Stimulated activated CD8-positive, alpha-beta memory T cell treated with anti-CD3 and anti-CD28 coated beads, Interleukin-7, amount 100 ng/mL, for 1 hour (primary cell): ENCODE measurements at places on chromosomes 2 and 18.

- DNase-seq, result no peak
These were observed 22.5 kb downstream of the SRSF7 start for GRCh38 chr2:38728694-38729093.

DNA sequence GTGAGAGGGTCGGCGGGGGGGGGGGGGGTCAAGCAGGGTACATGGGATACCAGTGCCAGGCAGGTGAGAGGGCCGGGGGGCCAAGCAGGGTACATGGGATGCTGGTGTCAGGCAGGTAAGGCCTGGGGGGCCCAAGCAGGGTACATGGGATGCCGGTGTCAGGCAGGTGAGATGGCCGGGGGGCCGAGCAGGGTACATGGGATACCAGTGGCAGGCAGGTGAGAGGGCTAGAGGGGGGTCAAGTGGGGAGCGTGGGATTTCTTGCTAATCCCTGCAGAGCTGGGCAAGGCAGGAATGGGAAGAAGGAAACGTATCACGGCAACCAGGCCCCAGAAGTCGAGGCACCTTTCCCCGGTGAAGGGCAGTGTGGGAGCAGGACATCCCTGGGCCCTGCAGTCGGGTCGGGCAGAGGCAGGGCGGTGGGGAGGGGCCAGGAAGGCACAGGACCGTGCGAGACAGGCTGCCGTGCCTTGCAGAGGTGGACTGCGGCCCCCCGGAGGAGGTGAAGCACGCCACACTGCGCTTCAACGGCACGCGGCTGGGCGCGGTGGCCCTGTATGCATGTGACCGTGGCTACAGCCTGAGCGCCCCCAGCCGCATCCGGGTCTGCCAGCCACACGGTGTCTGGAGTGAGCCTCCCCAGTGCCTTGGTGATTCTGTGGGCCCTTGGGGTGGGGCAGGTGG, 49.3 kb downstream of the MTERF4 start:
- DNase-seq, result no peak

GRCh38 chr2:46481198-46482193, 2.1 kb downstream of the TMEM247 start:
- DNase-seq, result no peak

DNA sequence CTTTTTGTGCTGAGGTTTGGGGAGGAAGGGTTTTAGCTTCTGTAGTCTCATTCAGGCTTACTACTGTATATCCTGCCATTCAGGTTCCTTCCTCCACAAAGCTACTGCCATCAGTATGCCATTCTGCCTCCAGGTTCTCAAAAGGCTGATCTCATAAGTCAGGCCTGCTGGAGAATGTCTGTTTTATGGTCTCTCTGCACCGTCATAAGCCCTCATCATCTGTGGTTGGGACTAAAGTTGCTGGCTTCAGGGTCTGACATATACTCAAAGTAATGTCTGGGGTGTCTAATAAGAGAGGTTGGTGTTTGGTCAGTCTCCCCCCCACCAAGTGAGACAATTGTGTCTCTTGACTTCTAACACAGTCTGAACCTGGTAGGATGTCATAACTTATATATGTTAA, 36.2 kb upstream of the CCBE1 start:
- DNase-seq, result no peak

DNA sequence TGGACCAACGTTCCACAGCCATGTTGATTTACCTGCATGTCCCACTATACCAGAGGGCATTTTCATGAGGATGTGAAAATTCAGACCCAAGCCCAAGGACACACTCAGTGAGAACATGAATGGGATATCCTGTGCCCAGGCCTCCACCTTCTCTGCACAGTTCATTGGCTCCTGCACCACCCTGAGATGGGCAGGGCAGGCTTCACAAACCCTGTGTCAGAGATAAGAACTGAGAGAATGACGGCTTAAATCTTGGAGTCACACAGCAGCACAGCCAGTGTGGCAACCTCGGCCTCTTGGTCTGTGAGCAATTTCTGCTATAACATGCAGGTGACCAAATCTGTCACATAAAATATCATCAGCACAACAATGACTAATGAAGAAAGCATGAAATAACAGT, 71.9 kb downstream of the UXS1 start:
- no peak for DNase-seq

GRCh38 chr2:73232403-73233153, 461 bp downstream of the PRADC1 start:
- no peak for DNase-seq

DNA sequence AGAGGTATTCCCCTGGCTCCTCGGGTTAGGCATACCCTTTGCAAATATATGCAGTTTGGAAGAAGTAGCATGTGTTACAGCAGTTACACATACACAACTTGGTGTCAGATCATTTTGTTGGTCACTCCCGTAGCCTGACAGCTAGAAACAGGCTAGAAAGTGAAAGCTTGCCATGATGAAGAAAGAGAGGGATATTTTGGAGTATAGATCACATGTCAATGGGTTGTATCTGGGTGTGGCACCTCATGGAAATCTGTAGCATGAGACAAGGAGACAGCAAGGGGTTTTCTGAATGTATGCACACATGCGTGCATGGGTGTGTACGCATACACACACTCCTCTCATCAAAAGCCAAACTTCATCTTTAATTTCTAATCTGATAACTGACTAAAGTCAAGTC, 1914.5 kb upstream of the PIK3C3 start:
- no peak for DNase-seq

- no peak for DNase-seq
These were observed 116.3 kb upstream of the SCN7A start for GRCh38 chr2:166610180-166610912.

- no peak for DNase-seq
These were observed 21.5 kb upstream of the FSHR start for GRCh38 chr2:49175831-49176230.

GRCh38 chr2:240966457-240966905, 31.9 kb upstream of the SNED1 start:
- DNase-seq, result no peak

DNA sequence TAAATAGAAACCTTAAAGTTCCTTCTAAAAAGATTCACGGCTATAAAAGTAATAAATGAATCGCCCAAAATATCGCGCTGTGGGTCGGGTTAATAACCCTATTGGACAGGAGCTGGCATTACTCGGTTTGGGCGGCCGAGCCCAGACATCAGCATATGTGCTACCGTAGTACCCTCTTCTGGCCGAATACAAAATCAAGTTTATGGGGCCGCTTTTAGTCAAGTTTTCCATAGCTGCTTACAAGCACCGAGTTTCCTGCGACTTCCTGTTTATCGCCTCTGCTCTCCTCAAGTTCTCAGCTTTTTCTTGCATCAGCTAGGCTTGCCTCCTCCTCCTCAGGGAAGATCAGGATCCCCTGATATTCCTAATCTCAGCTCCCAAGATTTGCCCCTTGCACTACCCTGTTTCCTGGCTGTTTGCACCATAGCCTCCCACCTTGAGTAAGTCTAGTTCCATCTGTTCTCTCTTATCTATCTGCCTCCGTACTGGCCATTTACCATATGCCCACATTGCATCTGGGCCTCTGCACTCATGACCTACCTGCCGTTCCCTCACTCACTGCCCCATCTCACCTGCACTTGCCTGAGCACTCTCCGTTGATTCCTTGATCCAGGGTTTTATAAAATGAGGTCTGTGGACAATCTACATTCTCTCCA, 56.1 kb downstream of the SLC35F5 start:
- DNase-seq, result no peak

DNA sequence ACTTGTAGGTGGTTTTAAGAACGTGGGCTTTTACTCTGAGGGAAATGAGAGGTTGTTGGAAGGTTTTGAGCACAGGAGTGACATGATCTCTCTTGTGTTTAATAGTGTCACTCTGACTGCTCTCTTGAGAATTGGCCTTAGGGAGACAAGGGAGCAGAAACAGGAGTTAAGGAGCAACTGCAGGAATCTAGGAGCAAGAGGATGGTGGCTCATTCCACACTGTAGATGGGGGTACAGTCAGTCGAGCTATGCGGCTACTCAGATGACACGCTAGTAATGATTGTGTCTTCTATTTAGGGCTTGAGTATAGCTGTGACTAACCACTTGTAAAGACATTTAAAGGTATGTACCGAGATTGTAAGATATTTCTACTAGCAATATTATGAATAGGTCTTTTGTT, 87.4 kb downstream of the RPRM start:
- DNase-seq, result no peak

DNA sequence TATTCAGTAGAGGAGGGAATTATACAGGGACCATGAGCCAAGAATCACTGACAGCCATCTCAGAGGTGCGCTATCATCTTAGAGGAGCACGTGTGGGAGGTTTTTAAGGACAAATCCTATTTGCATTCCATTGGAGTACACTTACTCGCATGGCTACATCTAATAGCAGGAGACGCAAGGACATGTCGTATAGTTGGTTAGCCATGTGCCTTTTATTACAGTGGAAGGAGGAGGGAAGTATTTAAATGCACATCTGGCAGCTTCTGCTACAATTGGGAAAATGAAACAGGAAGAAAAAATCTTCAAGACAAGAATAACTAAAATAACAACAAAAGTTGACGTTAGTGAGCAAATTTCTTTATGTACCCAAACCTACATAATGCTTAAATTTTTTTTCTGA, 86.5 kb upstream of the UGP2 start:
- DNase-seq, result no peak

GRCh38 chr2:102417946-102418345, 5.0 kb upstream of the IL18RAP start:
- DNase-seq, result no peak

DNA sequence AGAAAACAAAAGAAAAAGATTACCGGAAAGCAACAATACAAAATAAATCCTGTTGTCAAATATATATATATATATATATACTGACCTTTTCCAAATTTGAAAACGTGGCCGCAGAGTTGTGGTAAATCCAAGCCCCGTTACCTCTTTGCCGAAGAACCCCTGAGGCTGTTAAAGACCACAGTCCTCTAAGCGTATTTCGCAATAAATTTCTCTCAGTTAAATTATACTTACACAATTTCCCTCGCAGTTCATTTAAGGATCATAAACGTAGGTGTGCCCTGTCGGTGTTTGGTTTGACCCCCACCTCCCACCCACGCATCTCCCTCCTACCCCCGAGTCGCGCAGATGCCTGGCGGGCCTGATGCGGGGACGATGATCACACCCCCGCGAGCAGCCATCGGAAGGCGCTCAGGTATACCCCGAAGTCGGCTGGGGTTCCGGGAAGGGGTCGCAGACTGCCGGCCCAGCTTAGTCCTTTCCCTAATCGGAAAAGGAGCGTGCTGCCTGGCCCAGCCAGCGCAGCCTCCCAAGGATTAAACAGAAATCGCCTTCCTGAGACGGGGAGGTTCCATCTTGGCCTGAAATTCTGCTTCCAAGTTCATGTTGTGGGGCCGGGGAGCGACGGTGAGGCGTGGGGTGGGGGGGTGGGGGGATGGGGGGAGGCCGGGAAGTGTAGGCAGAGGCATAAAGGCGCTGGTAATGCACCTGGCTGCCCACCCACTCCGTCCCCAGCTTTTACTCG, 2.9 kb upstream of the MEIS1 start:
- DNase-seq, result no peak

- DNase-seq, result no peak
These were observed 29.4 kb downstream of the STAT1 start for GRCh38 chr2:190984595-190984994.

DNA sequence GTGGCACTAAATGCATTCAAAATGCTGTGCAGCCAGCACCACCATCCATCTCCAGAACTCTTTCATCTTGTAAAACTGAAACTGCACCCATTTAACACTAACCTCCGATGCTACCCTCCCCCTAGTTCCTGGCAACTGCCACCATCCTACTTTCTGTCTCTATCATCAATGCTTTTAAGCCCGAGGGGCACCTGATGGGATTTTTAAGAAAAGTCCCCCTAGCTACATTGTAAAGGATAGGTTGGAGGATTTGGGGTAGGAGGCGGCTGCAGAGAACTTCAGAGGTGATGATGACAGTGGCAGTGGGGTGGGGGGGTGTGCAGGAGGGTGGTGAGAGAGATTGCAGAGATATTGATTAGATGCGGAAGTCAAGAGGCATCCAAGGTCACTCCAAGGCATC, 10.8 kb upstream of the YWHAQ start:
- DNase-seq, result no peak

- DNase-seq, result no peak
These were observed 64.4 kb upstream of the FOSL2 start for GRCh38 chr2:28327956-28328922.

DNA sequence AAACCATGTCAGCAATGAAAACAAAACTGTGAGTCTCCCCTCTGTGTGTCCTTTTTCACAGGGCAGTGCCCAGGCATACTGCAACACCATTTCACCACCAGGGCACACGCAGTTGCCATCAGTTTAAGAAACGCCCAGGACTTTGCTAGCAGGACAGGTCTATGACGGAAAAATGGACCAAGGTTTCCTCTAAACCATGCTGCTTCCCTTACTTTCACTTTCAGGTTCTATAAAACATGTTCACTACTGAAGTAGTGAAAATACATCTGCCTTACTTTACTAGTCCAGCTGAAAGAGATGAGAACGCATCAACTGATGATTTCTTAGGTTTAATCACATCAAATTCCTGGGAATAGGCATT, 110.5 kb downstream of the TCF4 start:
- no peak for DNase-seq

DNA sequence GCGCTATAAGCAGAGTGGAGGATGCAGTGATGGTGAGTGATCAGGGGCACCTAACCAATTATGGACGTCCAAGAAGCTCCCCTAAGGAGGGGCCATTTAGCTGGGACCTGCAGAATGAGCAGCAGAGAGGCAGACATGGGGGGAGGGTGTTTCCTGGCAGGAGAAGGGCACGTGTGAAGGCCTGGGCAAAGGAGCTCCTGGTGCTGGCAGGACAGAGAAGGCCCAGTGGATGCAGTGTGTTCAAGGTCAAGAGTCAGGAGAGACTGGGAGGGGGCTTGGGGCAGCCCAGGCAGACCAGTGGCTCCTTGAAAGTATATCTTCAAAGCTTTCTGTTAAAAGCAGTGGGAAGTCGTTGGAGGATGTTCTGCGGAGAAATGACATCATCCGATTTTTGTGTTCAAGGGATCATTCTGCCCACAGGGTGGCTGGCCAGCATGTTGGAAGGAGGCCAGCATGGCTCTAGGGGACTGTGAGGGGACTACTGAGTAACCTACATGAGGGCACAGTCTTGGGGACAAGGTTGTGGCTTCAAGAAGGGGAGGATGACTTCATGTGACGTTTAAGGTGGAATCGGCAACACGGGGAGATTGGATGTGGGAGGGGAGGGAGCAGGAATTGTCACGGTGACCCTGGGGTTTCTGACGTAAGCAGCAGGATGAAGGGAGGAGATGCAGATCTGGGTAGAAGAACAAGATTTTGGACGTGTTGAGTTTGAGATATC, 9.0 kb upstream of the CIB4 start:
- no peak for DNase-seq
